ENCODE measurements at places on chromosomes 13 and 19.

- DNase-seq: no peak
These were observed 5.8 kb downstream of the KRTDAP start for GRCh38 chr19:35484252-35485036.

- DNase-seq: peak; percentile 49
These were observed 12.5 kb upstream of the TNFSF9 start for GRCh38 chr19:6518145-6518911.

DNA sequence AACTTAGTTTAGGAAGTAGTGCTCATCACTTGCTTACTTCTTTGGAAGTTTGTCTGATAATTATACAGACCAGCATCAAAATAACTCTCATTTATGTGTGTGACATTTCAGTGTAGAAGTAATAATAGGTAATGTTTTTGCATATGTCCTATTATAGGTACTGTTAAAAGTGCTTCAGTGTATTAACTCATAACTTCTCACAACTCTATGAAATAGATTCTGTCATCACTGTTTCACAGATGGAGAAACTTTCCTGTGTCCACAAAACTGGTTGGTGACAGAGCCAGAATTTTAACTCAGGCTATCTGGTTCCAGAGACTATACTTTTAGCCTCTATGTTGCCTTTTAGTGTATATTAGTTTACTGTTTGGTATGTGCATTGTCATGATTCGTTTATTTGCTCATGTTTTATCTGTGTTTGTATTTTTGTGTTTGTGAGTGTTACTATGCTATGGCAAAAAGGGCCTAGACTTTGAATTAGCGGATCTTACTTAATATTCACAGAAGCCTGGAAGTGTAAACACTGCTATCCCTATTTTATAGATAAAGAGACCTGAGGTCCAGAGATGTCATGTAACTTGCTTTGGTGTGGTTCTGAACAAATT, 12.7 kb downstream of the LPAR6 start:
- no peak for DNase-seq

- no peak for DNase-seq
These were observed 169.7 kb upstream of the MAB21L1 start for GRCh38 chr13:35646056-35646774.

DNA sequence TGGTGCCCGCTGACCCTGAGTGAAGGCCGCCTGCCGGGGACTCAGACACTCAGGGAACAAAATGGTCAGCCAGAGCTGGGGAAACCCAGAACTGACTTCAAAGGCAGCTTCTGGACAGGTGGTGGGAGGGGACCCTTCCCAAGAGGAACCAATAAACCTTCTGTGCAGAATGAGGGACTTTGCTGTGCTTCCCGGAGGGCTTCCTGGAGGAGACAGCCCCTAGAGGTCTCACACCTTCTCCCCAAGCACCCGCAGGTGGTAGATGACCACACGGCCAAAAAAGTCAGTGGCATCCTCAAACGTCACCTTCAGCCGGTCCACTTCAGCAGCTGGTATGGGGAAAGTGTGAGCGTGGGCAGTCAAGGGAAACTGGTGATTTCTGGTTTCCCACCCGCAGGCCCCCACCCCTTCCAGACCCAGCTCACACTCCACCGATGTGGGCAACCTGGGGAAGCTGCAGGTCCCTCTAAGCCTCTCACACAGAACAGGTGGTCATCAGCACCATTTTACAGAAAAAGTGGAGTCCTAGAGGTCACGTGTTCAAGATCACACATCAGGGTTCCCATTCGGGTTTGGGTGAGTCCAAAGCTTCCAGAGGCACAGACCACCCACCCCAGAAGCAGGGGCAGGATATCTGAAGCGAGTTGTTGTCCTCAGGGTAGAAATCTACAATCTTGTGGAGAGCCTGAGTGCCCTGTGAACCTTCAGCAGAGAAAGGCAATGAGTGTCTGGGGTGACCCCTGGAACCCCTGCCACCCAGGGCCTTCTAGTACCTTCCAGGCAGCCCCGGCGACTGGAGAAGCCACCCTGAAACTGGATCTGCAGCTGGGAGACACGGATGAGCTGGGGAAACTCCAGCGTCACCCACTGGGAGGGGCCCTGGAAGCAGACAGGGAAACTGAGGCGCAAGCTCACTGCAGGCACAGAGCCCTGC, 1.2 kb downstream of the NR2C2AP start:
- DNase-seq: no peak

DNA sequence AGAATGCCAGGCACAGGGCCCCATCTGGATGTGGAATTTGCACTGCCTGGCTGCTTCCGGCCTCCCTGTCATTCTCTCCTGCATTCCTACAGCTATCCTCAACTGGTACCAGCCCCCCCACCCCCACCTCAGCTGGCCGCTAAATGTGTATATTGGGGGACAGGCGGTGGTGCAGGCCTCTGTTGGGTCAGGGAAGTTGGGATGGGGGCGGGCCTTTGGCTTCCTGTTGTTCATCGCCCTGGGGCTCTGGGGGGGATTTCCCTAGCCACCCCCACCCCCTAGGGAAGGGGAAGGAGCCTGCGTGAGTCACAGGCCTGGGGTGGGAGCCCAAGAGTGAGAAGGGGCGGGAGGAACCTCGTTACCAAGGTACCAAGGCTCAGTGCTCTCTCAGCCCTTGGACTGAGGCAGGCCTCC, 10.6 kb downstream of the POU2F2 start:
- DNase-seq: peak; percentile 85

DNA sequence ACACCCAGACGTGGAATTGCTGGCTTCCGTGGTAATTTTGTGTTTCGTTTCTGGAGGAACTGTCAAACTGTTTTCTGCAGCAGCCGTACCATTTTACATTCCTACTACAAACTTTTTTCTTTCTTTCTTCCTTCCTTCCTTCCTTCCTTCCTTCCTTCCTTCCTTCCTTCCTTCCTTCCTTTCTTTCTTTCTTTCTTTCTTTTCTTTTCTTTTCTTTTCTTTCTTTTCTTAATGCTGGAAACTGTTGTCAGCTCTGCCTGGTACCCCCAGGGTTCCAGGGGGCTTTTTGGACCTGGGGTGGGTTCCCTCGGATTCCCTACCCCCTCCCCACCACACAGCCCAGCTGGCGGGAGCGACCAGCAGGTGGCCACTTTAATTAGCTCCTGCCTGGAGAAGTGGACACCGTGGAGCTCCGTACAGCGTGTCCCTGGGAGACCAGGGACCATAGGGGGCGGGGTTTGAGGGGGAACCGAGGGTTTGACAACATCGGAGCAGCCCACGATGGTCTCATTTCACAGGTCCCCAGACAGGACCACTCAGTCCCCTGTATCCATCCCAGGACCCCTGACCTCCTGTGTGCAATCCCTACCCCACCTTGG, 24.4 kb downstream of the CELF5 start:
- no peak for DNase-seq
